Stimulated activated CD4-positive, alpha-beta T cell treated with anti-CD3 and anti-CD28 coated beads, Interleukin-4, amount 100 ng/mL, for 4 hours (primary cell): ENCODE measurements at places on chromosomes 12 and 14.

DNA sequence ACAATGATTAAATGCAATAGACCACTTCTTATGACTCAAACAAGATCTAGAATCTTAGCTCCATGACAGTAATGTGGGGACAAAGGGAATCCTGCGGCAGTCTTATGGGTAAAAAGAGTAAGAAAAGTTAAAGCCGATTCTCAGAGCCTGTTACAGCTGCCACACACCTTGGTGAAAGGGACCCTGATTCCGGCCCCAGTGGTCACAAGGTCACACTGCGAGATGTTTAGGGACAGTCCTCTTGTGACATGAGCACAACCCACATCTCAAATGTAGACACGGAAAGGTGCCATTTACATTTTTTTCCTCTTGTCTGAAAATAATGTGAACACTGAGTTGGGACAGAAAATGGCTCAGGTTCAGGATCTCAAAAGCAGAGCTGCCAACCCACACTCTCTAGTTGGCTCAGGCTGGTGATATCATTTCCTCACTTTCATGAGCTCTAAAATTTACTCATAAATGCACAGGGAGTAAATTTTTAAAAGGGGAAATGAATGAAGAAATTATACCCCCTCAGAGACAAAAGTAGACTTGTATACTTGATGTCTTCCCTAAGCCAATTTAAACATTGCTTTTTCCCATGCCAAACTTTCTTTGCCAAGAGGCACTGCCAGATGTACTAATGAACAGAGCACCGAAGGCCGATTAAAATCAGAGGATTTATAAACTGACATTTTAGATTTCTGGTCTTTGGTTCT lies 113.1 kb upstream of the OVCH1 start:
- DNase-seq: no peak

DNA sequence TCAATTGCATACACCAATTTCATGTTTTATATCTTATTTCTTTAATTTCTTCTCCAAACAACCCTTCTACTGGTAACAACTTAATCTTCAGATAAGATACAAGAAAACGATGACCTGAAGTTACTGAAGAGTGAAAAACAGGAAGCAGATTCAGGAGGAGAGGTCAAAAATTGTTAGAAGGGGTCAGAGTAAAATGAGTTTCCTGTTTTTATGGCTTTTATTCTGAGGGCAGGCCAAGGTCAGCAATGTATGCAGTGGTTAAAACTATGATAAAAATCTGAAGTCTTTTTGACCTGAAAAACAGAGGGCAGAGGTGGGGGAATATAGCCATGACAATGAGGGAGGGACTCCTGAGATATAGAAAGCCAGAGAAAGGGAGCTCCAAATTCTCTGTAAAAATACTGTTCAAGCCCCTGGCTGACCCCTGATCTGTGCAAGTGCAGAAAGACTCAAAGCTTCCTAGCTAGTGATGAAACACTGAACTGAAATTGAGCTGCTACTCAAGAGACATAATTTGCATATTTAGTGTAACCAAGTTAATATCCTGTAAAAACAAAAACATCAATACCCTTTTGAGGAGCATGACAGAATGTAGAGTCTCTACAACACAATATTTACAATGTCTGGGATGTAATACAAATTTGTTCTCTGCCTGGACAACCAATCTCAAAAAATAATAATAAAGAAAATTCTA lies 514.3 kb upstream of the SEL1L start:
- no peak for DNase-seq

DNA sequence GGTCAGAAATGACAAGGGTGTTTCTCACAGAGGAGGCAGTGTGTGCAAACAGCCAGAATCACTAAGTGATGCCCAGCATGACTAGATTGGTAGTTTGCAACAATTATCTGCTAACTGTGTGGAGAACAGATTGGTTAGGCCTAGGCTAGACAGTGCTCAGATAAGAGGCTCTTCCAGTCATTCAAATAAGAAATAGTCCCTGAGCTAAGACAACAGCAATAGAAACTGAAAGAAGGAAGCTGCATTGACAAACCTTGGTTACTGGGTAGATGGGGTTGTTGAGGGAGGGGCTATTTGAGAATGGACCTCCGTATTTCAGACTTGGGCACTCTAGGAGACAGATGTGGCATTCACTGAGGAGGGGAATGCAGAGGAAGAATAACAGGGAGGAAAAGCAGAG lies 255.0 kb upstream of the NPAS3 start:
- no peak for DNase-seq

DNA sequence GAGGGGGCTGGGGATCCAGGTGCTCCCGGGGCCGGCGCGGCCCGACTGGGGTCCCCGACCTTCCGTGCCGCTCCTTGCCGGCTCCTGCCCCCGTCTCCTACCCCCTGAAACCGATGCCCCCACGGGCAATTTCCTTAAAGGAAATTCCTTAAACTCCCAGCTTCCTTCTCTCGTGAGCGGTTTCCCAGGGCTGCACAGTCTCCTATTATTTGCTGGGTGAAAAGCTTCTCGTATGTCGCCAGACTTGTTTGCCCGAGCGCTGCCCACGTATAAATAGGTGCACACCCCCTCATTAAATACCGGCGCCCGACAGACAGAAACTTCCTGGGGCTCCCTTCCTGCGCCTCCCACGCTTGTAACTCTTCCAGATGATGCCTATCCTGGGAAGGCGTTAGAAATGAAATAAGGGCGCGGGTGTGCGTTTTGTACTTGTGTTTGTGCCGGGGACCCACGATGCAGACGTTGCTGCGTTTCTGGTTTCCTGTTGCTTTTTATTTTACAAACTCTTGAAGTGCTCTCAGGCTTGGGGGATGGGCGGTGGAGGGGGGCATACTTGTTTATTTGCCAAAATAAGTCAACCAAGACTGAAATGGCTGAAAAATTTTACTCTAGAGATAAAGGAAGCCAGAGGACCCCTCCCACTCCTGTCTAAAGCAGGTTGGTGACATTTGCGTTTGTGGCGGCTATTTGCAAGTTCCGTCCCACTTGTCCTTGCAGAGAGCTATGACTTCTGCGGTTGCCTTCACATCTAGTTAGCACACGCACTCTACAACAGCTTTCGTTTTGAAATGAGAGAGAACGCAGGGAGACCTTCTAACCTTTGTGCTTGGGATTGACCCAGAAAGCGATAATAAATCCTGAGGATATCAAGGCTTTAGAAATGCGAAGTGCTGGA lies 1.0 kb downstream of the HIP1R start:
- no peak for DNase-seq

DNA sequence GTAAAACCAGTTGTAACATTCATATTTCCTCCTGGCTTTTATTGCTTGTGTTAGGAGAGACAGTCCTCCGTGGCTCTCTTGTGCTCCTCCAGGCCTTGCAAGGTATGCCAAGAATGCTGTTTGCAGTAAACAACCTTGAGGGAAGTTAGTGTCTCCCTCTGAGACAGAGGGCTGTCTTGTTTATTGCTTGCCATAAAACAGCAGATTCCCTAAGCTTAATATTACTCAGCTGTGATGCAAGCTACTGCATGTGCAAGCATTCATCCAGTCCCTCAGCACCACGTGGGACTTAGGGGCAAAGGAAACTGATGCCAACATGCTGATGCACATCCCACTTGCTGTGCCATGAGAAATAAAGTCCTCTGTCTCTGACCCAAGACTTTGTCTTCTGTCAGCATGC lies 6.6 kb downstream of the POMT2 start:
- DNase-seq: no peak

DNA sequence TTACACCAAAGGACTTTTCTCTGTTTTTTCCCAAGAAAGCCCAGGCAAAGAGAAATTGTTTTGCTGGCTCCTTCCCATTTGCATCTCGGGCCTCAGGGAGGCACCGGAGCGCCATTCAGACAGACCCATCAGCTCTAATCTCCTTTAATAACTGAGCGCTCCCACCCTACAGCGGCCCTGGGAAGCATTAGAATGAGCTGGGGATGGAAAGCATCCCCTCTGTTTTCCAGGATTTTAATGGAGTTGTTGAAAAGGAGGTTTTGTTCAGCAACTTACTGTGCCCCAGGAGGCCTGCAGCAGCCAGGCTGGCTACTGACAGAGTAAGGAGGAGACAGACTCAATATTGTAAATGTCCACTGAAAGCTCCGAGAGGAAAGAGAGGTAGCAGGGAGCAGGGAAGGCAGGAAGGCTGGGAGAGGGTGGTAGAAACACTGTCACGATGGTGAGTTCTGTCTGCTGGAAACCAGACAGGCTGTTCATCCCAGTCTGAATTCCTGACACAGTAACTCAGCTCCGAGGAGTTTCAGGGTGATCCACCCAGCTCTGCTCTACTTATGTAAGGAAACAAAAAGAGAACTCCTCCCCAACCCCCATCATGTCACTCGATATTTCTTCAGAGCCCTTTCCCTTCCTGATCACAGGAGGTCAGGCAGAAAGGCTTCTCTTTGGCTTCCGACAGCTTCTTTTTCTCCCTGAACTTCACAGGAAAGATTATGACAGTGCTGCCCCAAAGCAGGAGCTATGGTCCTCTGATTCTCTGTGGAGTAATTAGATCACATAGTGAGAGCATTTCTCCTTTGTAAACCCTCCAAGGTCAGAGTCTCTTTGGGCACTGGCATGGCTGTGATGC lies 62.5 kb upstream of the TMEM132D start:
- no peak for DNase-seq

DNA sequence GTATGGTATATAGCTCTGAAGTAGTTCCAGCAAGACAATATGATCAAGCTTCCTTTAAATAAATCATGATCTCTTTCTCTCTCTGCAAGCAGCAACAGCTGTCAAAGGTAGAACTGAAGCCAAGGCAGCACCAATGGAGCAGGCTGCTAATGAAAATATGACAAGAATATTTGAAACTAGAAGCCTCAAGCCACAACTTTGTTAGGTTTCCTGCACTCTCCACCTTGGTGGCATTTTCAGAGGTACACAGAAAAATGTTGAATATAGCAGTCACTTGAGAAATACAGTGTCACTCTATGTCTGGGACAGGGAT lies 43.8 kb upstream of the PSMA6 start:
- DNase-seq: no peak

GRCh38 chr14:76759589-76759988 lies 1.7 kb upstream of the VASH1 start:
- DNase-seq: no peak
